CD4-positive, alpha-beta T cell treated with Interleukin-2 at 100 ng/mL for 4 hours (primary cell): ENCODE measurements at places on chromosomes 3 and 15.

GRCh38 chr3:70980646-70981170 is 602.8 kb downstream of the FOXP1 start:
- peak; percentile 13 for DNase-seq

- no peak for DNase-seq
Observed at GRCh38 chr3:31008994-31009393, 114.5 kb upstream of the GADL1 start.

DNA sequence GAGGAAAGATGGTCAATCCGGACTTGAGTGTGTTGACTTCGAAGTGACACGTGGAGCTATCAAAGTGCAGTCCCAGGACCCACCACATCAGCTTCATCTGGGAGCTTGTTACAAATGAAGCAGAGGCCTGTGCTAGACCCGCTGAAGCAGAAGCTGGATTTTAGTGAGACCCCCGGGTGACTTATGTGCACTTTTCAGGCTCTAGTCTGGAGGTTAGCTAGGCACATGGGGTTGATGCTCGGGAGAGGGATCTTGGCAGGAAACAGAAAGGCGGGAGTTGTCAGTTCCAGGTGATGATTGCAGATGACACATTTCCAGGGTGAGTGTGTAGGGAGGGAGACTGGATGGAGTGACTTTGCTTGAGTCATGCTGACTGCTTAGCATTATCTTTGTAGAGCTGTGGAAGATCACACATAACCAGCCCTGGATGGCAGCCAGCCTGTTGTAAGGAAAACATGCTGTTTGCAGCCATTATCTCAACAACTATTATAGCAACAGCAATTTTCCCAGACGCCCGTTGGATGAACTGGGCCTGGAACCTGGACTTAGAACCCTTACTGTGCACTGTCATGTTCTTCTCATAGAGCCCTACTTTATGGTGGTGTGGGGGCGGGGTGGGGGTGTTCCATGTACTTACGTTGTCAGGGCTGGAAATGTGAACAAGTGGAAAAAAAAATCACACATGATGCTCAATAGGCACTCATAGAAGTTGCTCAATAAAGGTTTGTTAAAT is 122.4 kb downstream of the THSD4 start:
- DNase-seq, result no peak

DNA sequence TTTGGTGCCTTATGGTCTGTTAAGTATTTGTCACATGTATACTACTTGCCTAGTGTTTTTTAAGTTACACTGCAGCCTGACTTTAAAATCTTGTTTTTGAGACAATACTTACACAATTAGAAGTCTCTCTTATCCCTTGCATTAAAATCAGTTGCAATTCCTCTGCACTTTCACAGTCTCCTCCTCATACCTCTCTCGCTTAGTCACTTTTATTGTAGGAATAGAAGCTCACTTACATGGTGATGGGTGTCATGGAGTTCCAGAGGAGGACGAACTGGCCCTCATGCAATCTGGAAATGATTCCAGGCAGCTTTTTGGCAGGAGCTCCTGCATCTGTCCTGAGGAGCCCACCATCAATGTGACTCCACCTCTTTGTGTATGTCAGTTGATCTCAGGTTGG is 238.4 kb upstream of the TBC1D5 start:
- DNase-seq, result no peak

- no peak for DNase-seq
Observed at GRCh38 chr3:8793242-8793641, 23.8 kb upstream of the OXTR start.

DNA sequence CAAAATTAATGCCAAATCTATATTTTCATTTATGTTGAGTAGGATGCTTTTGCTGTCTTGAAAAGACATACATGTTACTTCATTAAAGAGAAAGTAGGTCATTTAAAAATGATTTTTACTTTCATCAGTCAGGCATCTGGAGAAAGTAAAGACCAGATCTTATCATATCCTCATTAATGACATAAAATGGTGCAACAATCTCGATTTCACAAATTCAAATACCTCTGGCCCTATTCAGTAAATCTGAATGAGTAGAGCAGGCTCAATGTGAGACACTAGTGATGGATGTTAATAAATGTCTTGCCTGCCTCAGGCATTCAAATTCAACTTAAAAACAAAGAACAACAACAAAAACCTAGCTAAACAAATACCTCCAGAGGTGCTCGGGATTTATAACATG is 714.1 kb downstream of the NAALADL2 start:
- DNase-seq, result no peak

GRCh38 chr3:177411201-177411600 is 213.9 kb upstream of the TBL1XR1 start:
- DNase-seq, result no peak

GRCh38 chr3:184196536-184196935 is 10.5 kb downstream of the ABCF3 start:
- DNase-seq, result no peak

- no peak for DNase-seq
Observed at GRCh38 chr15:89452330-89452836, 44.0 kb downstream of the RHCG start.

DNA sequence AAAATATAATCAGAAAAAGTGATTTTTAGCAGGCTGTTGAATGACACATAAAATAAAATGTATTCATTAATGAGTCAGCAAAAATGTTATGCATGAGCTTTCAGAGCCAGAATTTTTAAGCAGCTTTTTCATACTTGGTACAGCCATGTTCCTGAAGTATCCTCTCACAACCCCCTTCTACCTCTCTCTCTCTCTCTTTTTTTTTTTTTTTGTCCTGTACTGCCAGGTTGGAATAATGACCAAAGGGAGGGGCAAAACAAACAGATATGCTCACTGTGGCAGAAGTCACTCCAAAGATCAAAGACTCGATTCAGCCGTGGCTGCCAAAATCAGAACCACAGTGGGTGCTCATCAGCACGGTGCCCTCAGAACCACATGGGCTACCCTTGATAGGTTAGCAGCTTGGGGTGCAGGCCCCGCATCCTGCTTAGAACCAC is 383.0 kb downstream of the ZBTB20 start:
- no peak for DNase-seq

- DNase-seq, result no peak
Observed at GRCh38 chr3:140216249-140216648, 281.3 kb downstream of the CLSTN2 start.

- no peak for DNase-seq
Observed at GRCh38 chr3:159245871-159246270, 444.0 kb downstream of the MFSD1 start.

DNA sequence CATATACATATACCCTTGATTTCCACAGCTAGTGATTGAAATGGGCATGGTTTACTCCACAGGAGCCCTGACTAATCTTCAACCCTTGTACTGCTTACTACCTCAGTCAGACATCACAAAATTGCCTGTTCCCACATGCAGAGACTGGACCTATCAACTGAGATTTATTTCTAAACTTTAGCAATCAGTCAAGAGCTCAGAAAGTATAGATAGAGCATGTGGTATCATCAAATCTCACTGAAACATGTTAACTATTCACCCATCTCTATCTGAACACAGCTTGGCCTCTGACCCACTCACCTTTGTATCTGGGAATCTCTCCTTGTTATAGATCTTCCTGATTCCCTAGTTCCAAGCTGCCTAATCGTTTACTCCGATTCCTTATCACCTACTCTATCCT is 14.6 kb downstream of the ADAM10 start:
- DNase-seq, result no peak

DNA sequence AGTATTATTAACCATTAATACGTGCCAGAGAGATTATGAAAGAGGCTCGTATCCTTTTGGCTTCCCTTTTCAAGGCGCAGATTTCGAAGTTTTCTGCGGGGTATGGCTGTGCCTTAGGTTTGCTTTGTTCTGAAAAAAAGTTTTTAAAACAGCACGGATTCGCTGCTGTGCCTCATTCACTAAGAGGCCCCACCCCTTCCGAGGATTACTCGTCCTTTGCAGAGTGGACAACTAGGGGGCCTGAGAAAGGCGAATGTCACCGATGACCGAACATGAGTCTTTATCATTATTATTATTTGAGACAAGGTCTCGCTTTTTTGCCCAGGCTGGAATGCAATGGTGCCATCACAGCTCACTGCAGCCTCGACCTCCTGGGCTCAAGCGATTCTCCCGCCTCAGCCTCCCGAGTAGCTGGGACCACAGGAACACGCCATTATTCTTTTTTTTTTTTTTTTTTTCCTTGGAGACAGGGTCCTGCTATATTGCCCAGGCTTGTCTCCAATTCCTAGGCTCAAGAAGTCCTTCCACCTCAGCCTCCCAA is 684 bp upstream of the RPS27L start:
- peak; percentile 34 for DNase-seq

GRCh38 chr3:129615751-129616281 is 9.3 kb upstream of the PLXND1 start:
- no peak for DNase-seq

DNA sequence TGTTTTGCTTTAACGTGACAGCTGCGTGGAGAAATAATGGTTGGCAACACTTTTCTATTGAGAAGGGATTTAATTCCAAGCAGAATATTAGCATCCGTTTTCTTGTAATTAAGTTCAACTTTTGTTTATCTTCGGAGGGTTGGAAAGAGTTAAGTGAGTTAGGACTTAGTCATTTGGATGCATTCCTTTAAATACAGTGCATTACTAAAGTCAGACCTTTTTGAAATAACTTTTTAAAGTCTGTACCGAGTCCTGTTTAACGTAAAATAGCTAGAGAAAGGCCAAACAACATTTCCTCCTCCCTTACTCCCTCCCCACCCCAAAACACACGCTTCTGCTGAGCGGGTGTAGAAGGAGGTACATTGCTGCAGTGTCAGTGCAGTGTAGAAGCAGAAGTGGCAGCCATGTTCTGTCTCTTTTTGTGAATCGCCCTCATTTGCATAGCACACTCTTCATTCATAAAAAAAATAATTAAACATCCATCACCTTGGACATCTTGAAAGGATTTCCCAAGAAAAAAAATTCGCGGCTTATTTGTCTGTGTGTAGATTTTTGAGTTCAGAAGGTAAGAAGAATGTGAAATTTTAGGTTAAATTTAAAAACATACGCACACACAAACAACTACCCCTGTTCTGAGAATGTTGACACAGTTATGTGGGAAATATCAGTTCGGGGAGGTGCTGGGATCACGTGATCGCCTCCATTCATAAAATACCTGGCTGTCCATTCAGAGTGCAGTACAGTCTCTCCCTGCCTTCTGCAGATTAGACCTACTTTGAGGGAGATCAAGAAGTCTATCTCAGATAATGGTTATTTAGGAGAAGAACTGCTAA is 1.6 kb downstream of the SPRED1 start:
- DNase-seq, result peak; percentile 61

- no peak for DNase-seq
Observed at GRCh38 chr3:81799403-81799802, 38.0 kb upstream of the GBE1 start.

DNA sequence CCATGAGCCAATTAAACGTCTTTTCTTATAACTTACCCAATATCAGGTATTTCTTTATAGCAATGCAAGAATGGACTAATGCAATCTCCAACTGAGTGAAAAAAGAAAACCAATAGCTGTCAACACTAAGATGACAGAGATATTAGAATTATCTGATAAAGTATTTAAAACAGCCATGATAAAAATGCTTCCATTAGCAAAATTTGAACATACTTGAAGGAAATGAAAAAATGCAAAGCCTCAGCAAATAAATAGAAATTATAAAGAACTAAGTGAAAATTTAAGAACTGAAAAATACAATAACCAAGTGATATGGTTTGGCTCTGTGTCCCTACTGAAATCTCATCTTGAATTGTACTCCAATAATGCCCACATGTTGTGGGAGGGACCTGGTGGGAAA is 99.6 kb downstream of the BOC start:
- no peak for DNase-seq

GRCh38 chr3:9769012-9769411 is 735 bp downstream of the CAMK1 start:
- DNase-seq, result no peak

- DNase-seq, result peak; percentile 11
Observed at GRCh38 chr3:58173669-58174398, 36.9 kb downstream of the DNASE1L3 start.

GRCh38 chr3:190433626-190434025 is 16.1 kb downstream of the TMEM207 start:
- no peak for DNase-seq

GRCh38 chr3:134829721-134830120 is 34.7 kb downstream of the EPHB1 start:
- no peak for DNase-seq

DNA sequence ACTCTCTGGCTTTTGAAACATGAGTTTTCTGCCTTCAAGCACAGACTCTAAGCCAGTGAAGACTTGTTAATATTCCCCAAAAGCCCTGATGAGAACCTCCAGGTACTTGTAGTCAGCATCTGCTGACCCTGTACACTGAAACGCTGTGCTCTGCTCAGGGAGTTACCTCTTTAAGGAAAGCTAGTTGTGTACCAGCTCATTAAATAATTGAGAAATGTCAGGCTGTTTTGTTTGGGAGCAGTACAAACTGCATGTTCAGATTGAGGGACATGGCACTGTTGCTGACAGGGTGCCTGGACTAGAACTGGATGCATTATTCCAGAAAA is 21.7 kb downstream of the UPK1B start:
- DNase-seq, result no peak

GRCh38 chr3:178802993-178803693 is 266.9 kb downstream of the KCNMB2 start:
- DNase-seq, result no peak

GRCh38 chr3:182697345-182697919 is 95.9 kb upstream of the ATP11B start:
- no peak for DNase-seq

DNA sequence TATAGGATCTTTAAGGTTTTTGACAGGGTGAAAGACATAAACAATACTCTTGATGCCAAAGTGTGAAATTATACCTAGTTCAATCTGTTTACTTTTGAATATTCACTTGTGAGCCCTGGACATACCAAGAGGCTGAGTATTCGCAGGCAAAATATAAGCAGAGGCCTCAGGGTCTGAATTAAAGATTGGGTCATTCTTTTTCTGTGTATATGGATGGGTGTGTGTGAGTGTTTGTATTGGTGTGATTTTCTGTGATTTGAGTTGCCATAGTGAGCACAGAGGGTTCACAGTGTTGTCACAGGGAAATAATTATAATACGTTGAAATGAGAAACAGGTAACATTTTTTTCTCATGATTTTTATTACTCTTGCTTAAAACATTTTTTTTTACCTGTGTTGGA is 770.7 kb upstream of the ALCAM start:
- DNase-seq, result no peak

GRCh38 chr3:98798820-98799219 is 35.7 kb downstream of the ST3GAL6 start:
- no peak for DNase-seq

- no peak for DNase-seq
Observed at GRCh38 chr3:149783576-149783975, 8.8 kb downstream of the ANKUB1 start.

GRCh38 chr3:28847736-28848135 is 433.1 kb upstream of the RBMS3 start:
- no peak for DNase-seq

GRCh38 chr3:112437146-112438022 is 61.9 kb downstream of the BTLA start:
- peak; percentile 56 for DNase-seq

GRCh38 chr3:196553551-196553950 is 14.8 kb downstream of the WDR53 start:
- DNase-seq, result no peak

GRCh38 chr3:71509066-71509465 is 74.5 kb downstream of the FOXP1 start:
- no peak for DNase-seq
